ENCODE measurements at places on chromosomes 4 and X.

DNA sequence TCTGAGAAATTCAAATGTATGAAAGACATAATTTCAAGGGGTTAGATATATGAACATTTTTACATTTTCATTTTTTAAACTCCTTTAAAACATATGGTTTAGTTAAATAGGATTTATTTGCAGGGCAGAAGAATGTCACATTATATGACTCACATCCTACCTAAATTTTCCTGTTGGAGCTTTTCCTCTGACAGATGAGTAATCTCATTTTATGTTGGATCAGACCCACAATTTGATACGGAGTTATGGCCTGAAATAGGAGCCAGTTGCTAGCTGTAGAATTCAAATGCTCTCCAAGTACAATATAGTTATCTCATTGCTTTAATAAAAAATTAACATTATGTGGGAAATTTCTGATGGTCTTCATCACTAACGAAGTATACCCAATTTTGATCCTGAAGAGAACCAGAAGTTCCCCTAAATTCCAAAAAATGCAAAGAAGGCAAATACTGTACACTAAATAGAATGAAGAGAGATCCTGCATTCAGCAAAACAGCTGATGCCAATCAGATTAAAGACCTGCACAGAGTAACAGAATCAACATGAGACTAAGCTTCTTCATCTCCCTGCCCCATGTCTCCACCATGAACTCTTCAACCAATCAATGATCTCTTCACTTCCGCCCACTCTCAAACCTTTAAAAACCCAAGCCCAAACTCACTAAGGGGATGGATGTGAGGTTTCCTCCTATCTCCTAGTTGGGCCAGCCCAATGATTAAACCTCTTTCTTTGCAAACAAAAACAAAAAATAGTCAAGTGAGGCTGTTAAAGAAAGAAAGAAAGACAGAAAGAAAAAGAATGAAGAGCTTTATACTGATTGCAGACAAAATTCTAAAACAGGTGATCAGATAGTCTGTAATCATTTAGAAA, 10.9 kb upstream of the EXOSC9 start:
- DNase-seq = no peak

DNA sequence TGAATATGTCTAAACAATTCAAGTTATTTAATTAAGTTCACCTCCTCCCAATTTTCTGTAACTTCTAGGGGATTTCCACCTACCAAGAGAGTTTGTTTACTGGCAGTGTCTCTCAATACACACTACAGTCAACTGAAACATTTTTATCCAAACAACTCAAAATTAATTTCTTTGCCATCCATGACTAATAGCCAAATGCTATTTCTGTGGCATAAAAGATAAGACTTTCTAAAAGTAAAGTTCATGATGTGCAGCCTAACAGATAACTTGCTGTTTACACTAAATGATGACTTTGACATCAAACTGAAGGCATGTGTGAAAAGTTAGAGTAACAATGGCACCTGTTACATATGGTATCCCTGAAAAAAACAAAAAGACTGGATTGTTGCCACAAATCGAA, 7.3 kb downstream of the TAB3 start:
- DNase-seq = no peak

- no peak for DNase-seq
These were observed 17.5 kb upstream of the ZNF41 start for GRCh38 chrX:47500554-47500953.

GRCh38 chrX:69079268-69079667, 86.0 kb downstream of the PJA1 start:
- no peak for DNase-seq

DNA sequence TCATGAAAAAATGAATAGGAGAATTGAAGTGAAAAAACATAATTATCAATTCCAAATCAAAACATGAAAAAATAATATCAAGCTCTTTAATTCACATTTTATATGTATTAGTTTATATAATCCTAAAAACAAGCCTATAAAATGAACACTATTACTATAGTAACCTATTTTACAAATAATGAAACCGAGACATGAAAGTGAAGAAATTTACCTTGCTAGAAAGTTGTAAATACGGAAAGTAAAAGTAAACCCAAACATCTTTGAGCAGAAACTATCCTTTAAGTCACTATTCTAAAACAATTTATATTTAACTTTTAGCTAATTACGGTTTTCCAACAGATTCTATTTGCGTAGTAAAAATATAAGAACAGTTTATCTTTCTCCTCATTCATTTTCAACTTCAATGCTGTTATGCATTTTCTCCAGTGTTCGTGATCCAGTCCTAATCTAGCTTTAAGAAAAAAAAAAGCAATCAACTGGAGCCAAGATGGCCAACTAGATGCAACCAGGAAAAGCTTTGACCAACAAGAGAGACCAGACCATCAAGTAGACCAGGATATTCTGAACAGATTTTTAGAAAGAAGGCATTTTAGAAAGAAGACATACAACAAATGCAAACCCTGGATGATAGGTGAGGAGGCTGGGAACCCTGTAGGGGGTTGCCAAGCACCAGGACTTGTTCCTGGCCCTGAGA, 67.0 kb downstream of the DDX53 start:
- DNase-seq = no peak

GRCh38 chr4:76283900-76284299, 22.6 kb upstream of the STBD1 start:
- DNase-seq = no peak
